Stimulated activated CD4-positive, alpha-beta T cell treated with anti-CD3 and anti-CD28 coated beads, Interleukin-2, amount 100 ng/mL, for 4 hours (primary cell): ENCODE measurements at places on chromosomes 6 and 20.

DNA sequence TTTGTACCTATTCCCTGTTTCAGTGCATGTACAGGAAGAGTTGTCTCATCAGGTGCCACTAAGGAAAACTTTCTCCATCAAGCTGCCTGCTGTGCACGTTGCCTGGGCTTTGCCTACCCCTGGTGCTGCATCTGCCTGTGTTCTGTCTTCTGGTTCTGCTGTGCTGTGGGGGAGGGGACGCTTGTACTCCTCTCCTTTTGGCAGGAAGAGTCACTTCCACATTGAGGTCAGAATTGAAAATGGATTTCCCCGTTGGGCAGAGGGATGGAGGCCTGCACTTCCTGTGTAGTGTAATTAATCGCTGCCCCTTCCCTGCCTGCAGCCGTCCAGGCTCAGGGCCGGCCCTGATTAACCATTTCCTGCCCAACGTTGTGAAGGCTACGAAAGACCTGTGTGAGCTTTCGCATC, 153.3 kb downstream of the SCML4 start:
- DNase-seq, result no peak

- DNase-seq, result no peak
Observed at GRCh38 chr6:84467296-84467695, 239.9 kb upstream of the CEP162 start.

DNA sequence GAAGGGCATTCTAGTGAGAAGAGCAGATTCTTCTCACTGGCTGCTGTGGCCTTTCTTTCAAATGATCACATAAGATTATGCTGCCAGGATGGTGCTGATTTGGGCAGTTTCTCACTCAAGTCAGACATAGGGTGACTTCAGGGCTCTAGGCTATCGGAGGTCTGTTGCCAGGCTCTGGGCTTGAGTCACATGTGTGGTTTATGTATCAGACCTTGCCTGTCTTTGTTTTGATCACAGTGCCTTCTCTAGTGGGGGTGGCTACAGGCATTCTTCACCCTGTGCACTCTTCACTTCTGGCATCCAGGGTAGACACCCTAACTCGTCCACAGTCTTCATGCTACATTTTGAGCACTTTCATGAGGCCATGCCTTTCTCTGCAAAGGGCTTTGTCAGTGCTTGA, 823.7 kb upstream of the MAN1A1 start:
- DNase-seq, result no peak

DNA sequence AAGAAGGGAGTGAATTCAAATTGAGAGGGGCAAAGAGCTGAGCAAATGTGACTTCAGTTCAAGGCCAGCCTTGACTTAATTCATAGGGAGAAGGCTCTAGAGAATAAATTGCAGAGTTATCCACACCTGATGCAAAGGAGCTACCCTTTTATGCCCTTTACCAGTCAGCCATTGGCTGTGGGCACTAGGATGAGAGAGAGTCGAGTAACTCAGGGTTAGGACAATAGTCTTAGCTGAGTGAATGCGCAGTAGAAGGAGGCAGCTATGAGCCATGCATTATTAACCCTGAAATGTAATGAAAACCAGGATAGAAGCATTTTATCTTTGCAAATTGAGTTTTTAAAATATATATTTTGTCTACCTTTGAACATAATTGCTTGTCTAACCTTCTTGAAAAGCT, 63.0 kb upstream of the TINAG start:
- DNase-seq, result no peak

GRCh38 chr20:37760322-37760721, 66.5 kb downstream of the CTNNBL1 start:
- DNase-seq, result no peak

DNA sequence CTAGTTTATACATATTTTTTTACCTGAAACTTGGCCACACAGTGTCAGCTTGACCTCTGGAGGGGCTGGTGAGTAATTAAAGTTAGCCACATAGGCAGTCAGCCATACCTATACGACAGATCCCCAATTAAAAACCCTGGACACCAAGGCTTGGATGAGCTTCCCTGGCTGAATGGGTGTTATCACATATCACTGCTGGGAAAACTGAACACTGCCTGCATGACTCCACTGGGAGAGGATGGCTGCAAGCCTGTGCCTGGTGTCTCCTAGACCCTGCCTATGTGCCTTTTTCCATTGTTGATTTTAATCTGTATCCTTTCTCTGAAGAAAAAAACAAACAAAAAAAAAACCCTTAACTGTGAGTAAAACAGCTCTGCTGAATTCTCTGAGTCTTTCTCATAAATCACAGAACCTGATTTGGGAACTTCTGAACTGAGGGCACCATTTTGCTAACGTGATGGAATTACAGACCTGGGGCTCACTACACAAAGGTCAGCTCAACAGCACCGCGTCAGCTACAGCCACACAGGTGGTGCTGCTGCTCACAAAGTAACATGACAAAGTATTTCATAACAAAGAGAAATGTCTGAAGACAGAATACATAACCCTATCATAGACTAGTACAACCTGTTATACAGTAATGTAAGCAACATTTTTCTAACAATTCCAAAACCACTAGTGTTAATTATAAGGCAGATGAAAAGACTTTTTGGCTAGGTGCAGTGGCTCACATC, 97.0 kb downstream of the SLC23A2 start:
- DNase-seq, result no peak

- no peak for DNase-seq
Observed at GRCh38 chr6:17881085-17881858, 106.2 kb downstream of the KIF13A start.

- DNase-seq, result no peak
Observed at GRCh38 chr6:169087443-169088041, 166.1 kb downstream of the THBS2 start.

GRCh38 chr6:84193114-84193708, 34.2 kb downstream of the CEP162 start:
- no peak for DNase-seq

DNA sequence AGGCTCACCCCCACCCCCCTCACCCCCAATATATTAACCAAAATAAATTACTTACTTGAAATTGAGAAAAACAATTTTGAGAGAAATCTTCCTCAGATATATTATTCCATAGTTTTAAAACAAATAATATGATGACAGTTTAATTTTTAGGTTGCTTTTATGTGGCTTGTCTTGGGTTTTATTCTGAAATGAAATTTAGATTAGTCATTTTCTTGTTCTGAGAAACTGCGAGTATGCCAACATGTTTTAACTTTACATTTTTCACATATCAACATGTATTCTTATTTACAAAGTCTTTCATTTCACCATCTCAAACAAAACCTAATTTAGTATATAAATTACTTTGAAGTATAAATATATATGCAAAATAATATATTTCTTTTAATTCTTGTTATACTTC, 11.1 kb downstream of the REV3L start:
- no peak for DNase-seq

DNA sequence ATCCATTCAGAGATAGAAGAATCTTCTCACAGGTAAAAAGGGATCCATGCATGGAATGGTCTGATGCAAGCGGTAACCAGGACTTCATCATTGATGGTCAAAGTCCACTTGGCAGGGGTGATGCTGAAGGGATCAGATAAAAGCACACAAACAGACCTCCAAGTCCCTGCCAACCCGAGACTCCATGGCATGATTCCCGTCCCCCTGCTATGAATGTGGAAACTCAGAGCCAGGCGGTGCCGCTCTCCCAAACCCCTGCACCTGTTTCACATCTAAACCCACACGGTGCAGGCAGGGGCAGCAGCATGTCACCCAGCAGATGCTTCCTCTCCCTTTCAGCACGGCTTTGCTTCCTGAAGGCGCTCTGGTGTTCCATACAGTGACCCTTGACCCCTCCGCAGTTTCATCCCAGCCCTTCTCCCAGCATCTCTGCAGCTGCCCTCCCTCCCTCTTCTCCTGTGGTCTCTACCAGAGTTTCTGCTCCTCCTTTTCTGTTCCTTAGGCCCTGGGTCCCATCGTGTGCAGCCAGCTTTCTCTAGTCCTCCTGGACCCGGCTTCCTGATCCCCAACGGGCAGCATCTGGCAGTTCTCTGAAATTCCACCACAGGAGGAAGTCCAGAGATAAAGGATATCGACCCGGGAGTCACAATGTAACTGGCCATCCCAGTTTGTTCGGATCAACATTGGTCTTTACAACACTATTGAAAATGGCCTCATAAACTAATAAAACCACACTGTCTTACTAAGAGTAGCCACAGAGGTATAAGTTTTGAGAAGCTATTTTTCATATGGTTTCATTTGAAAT, 235.0 kb downstream of the TTLL2 start:
- DNase-seq, result no peak

DNA sequence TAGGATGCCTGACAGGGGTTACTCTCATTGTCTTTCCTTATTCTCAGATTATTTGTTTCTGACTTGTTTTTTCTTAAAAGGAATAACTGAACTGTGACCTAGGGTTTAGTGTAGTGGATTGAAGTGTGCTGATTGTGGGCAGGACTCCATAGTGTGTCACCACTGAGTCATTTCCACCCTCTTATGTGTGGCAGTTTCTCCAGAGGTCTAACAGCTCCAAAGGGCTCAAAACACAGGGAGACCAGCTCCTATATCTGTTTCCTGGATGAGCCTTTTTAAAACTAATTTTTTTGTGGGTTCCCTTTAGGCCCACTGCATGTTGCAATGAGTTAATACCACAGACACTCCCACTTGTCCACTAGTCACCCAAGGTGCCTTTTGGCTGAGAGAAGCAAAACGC, 951.1 kb upstream of the ADGRB3 start:
- no peak for DNase-seq

- DNase-seq, result no peak
Observed at GRCh38 chr6:108163267-108163643, 2.6 kb upstream of the NR2E1 start.

- DNase-seq, result no peak
Observed at GRCh38 chr6:159079367-159079766, 34.6 kb upstream of the TAGAP start.

DNA sequence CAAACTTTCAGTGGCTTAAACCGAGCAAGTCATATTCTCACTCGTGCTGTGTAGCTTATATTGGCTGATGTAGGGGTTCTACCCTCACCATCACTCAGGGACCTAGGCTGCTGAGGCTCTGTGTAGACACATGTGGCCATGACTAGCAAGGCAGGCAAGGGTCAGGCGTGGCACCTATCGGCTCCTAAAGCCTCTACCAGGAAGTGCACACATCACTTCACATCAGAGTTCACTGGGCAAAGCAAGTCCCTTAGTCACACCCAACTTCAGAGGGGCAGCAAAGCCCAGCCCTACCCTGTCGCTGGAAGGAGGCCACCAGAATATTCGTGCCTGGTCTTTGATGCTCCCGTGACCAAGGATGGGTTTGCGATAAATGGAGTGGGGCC, 42.9 kb downstream of the PPP1R14C start:
- no peak for DNase-seq

DNA sequence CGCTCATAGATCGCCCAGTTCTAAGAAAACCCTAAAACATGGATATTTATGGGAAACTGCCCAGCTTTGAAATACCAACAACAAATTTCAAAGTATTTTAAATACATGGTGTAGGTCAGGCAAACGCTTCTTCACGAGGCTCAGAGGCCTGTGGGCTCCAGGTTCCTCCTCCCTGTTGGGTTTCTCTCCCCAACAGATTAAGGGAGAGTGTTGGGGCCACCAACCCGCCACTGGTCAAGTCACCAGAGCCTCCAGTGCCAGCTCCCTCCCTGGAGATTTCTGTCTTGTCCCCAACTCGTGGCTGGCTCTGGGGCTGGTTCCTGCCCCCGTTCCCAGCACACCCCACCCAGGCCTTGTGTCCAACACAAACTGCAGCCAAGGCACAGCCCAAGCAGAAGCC, 87.9 kb downstream of the PTPN1 start:
- DNase-seq, result no peak

DNA sequence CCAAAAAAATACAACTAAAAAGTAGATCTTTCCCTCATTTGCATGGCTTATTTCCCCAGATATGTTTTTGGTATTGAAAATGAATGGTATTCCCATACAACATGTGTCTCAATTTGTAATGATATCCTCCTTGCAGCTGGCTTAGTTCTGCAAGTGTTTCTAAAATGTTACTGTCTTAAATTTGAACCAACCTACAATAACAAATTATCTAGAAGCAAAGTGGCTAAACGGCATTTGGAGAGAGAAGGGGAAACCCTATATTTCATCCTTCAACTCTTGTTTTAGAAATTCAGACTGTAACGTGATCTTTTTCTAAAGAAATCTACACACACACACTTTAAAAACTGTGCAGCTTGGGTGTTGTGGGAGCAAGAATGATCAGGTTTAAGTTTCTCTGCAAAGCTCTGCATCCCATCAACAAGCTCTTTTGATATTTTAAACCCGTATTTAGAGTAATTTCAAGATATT, 153.0 kb downstream of the SOBP start:
- DNase-seq, result no peak

GRCh38 chr6:34701199-34701598, 4.6 kb upstream of the ILRUN start:
- DNase-seq, result no peak

GRCh38 chr20:57142667-57143066, 123.8 kb downstream of the BMP7 start:
- DNase-seq, result no peak

- DNase-seq, result no peak
Observed at GRCh38 chr20:35610833-35611427, 4.7 kb upstream of the SPAG4 start.

- DNase-seq, result no peak
Observed at GRCh38 chr6:48075181-48075580, 35.8 kb downstream of the PTCHD4 start.

DNA sequence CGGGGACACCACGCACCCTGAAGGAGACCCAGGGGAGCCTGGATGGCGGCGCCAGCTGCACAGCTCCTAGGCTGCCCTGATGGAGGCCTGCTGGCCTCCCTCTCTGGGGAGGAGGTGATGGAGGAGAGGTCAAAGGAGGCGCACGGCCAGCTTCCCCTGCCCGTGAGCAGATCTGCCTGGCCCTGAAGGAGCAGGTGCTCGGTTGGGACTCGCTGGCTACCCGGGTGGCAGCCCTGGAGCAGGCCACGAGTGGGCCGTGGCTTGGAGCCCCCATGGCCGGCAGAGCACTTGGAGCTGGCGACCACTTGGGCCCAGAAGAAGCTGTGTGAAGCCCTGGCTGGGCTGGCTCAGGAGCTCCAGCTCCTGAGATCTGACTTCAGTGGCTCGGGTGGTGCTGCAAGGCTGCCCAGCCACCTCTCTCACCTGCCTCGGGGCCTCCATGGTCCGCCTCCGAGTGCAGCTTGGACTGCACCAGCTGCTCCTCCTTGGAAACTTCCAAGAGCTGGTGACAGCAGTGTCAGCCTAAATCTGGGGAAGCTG, 7.5 kb upstream of the RAET1E start:
- DNase-seq, result no peak

DNA sequence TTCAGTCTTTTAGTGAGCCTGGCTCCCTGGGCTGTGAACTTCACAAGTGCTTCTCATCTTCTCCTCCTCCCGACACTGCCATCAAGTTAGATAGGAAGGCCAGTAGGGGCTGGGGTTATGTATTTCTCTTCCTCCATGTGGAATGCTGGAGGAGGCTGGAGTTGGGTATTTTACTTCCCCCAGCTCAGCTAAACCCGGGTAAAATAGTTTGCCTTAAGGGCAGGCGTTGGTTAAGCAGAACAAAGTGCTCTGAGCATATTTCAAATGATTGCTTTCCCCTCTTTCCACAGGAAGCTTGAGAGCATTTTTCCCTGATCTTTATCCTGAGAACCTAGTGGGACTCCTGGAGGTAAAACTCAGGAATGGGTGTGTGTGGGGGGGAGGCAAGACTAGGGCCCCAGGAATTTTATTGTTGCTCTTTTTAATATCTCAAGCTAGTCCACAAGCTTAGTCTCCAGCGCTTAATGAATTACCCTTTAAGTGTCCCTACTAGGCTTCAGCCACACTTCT, 16.9 kb upstream of the SUPT3H start:
- no peak for DNase-seq
